Panc1 (cell line): ENCODE measurements at places on chromosomes 2 and 18. TPM values are rescaled to one million over a fixed set of nuclear protein-coding genes. Genes with fewer than 3 reads are reported as not detected.

- DNase-seq, result no peak
Observed at GRCh38 chr2:88197732-88198131, 27.6 kb downstream of the THNSL2 start.

DNA sequence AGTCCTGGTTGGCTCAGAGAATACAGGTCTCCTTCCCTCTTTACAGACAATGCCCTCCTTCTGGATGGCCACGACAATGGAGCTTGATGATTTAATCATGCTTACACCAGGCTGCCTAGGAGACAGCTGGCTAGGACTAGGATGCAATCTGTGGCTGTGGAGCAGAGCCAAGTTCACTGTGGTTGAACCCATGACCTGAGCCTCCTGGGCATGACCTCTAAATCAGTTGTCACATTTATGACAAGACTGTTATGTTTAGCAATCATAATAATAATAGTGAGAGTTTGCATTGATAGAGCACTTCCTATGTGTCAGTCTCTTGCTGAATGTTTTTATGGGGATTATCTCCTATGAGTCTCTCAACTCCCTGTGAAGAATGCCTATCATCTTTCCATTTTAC lies 244.1 kb downstream of the ICOS start:
- DNase-seq, result no peak

DNA sequence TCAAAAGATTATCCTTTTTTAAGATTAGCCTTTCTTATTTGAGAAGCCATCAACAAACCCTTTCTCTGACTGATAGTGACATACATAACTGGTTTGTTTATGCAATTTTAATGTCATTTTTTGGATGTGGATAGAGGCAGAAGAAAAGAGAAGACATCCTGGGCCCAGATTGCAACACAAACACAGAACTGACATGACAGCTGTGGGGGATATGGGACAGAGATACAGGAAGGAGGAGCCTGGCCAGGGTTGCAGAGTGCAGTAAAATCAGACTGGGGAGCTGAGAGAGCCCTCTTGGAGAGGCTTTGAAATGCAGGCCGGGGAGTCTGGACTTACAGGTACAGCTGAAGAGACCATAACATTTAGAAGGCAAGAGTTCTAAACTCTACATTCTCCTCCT lies 65.1 kb downstream of the SIGLEC15 start:
- DNase-seq, result no peak

GRCh38 chr18:55607773-55608172 lies 19.8 kb upstream of the TCF4 start:
- DNase-seq, result no peak

The DSC2 gene
- 2.7 TPM for total RNA-seq

GRCh38 chr18:79049506-79049905 lies 19.7 kb upstream of the ATP9B start:
- DNase-seq, result no peak

DNA sequence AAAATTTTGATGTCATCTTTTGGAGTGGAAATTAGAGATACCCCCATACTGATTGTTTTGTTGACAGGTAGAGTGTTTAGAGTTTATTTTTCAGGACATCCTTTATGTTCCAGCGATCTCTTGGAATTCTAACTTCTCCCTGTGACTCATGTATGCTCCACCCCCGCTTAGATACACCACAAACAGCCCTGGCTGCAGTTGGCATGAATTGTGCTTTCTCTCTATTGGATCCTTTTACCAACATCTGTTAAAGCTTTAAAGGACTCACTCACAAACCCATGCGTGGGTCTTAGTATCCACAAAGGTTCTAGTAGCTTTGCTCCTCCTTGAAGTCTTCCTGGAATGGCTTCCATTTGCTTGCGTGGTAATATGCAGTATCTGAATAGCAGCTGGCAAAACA lies 409.5 kb upstream of the POU3F3 start:
- no peak for DNase-seq

DNA sequence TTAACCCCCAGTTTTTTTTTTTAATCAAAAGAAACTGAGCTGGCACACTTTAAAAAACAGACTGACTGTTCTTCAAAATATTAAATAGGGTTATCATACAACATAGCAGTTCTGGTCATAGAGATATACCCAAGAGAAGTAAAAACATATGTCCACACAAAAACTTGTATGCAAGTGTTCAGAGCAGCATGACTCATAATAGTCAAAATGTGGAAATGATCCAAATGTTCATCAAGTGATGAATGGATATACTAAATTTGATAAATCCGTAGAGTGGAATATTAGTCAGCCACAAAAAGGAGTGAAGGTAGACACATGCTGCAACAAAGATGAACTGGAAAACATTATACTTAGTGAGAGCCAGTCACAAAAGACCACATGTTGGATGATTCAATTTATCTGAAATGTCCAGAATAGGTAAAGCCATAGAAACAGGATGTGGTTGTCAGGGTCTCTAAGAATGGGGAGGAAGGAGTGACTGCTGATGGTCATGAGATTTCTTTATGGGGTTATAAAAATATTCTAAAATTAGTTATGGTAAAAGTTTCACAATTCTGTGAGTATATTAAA lies 5.1 kb downstream of the SMIM21 start:
- DNase-seq, result no peak

- DNase-seq, result no peak
Observed at GRCh38 chr18:42675810-42676209, 439.7 kb downstream of the RIT2 start.

The PREPL gene
- 42.5 TPM for total RNA-seq

- no peak for DNase-seq
Observed at GRCh38 chr2:101770726-101771125, 73.2 kb downstream of the MAP4K4 start.
